Stimulated activated CD8-positive, alpha-beta memory T cell treated with anti-CD3 and anti-CD28 coated beads, Interleukin-2, amount 100 ng/mL, for 1 hour (primary cell): ENCODE measurements at places on chromosomes 3 and 15.

- no peak for DNase-seq
Observed at GRCh38 chr3:51934139-51934850, 7.4 kb downstream of the RRP9 start.

DNA sequence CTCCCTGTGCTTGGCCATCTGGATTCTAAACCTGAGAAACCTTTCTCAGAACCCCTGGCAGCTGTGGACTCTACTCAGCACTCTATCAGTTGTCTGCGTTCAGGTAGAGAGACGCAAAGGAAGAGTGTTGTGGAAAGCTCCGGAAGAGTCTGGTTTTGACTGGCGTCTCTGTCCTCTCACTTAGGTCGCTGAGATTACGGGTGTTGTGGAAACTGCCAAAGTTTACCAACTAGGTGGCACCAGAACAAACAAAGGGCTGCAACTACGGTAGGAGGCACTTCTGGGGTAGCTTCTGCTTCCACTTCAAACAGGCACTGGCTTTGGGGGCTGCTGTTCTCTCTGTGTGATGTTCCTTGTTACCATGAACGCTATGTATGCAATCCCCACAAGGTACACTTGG, 19.2 kb upstream of the ITPKA start:
- DNase-seq: no peak

DNA sequence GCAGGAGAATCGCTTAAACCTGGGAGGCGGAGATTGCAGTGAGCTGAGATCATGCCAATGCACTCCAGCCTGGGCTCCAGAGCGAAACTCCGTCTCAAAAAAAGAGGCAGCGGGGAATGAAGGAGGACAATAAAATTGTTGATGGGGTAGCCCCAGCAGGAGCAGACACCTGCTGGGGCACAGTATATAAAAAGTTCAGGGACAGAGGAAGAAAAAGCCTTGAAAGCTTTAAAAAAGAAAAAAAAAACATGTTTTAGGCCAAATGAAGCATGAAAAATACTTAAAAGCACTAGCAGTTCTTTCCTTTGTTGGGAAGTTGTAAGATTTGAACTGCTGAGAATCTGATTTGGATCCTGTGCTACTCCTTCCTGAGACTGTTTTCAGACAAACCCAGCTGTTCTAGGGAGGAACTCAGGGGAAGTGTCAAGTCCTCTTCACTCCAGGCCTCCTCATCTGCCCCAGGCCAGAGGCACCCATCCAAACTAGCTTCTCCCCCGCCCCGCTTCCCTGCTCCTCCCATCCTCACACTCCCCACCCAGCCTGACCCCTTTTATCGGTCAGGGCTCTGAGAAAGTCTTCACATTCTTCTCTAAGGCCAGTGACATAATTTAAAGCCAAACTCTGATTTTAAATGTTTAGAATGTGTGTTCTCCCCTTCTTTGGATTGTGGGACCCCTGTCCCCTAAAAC, 4.9 kb downstream of the IL17RD start:
- DNase-seq: no peak

GRCh38 chr3:178699810-178700209, 163.6 kb downstream of the KCNMB2 start:
- no peak for DNase-seq

DNA sequence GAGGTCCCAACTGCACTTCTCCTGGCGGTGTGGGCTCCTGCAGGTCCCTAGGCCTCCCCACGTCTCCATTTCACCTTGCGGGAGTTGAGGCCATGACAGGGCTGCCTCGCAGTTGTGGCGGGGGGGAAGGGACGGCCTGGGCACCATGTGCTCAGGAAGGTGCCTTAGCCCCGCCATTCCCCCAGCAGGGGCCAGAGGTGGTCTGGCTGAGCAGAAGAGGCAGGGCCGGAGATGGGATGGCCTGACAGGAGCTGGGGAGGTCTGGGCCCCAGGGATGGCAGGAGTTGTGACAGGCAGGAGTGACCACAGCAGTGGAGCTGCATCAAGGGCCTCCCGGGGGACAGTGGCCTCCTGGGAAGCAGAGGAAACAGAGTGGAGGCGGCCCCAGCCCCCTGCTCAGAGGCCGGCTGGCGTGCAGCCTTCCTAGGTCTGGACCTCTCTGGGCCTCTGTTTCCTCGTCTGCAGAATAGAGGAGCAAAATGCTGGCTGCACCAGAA, 18.7 kb upstream of the KLF15 start:
- no peak for DNase-seq

- DNase-seq: no peak
Observed at GRCh38 chr3:117350371-117350770, 640.8 kb downstream of the TUSC7 start.

GRCh38 chr3:164814106-164814505, 264.2 kb downstream of the SI start:
- DNase-seq: no peak

GRCh38 chr3:177322881-177323280, 125.6 kb upstream of the TBL1XR1 start:
- no peak for DNase-seq

DNA sequence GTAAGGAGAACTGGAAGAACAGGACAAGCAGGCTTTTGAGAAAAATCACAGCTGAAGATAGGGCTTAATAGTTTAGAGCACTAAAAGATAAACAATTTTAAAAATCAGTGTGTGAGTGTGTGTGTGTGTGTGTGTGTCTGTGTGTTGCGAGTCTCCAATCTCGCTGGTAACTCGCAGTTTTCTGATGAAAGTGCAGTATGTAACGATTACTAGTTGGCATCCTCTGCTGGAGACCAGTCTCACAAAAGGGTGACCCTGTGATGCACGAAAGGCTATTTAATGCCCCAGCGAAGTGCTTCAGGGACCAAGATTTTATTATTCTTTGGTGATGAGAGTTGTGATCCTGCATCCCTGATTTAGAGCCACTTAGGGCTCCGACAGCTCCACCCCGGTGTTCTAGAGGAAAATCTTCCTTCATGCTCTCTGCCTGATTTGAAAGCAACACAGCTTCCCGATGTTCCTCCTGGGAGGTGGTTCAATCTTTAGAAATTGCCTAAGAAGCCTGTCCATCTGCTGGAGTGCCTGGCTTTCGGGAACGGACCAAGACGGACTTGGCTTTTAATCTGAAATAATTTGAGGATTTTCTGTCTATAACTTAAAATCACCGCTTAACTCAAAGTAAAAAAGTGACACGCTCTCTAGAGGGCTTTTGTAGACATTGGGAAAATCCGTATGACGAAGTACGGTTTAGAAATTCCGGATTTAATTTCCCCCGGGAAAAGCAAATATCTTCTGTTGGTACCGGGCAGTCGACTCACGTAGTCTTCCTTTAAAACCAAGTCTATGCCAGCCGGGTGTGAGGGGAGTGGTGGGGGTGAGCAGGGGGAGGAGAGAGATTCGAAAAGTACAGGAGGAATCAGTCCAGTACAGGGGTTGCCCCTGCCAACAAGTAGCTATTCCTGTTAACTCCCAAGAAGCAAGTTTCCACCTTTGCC, 1.1 kb upstream of the ALCAM start:
- no peak for DNase-seq

DNA sequence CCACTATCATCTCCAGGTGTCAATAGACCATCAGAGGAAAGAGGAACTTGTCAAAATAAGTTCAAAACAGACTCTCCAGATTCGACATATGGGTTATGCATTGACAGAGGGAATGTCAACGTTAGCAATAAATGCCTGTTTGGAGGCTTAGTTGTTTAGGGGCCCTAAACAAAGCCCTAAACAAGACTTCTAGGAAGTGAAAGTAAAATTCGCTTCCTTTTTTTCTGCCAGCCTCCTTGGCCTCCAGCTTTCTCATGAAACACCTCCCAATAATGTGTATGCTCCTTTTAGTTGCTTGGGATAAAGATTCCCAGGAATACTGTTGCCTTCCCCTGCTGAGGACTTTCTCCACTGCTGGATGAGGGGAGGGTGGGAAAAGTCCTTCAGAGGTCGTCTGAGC, 70.9 kb upstream of the ARNT2 start:
- DNase-seq: no peak

DNA sequence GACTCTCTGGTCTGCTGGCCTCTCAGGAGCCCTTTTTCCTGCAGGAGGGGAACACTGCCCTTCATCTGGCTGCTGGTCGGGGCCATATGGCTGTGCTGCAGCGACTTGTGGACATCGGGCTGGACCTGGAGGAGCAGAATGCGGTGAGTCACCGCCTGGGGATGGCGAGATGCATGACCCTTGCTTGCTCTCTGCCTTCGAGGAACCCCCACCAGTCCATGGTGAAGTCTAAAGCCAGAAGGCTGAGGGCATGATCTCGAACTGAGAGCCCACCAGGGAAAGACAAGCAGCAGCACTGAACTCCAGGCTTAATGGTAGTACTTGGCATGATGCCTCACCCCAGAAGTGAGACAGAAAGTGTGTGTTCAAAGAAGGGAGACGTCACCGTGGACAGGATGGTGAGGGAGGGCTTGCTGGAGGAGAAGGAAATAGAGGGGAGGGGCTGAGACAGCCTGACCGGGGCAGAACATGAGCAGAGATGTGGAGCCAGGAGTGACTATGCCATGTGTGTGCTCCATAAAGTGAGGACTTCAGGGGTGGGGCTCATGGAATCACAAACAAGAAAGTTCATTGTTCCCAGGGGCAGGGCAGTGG, 19.2 kb downstream of the ANKDD1A start:
- no peak for DNase-seq

DNA sequence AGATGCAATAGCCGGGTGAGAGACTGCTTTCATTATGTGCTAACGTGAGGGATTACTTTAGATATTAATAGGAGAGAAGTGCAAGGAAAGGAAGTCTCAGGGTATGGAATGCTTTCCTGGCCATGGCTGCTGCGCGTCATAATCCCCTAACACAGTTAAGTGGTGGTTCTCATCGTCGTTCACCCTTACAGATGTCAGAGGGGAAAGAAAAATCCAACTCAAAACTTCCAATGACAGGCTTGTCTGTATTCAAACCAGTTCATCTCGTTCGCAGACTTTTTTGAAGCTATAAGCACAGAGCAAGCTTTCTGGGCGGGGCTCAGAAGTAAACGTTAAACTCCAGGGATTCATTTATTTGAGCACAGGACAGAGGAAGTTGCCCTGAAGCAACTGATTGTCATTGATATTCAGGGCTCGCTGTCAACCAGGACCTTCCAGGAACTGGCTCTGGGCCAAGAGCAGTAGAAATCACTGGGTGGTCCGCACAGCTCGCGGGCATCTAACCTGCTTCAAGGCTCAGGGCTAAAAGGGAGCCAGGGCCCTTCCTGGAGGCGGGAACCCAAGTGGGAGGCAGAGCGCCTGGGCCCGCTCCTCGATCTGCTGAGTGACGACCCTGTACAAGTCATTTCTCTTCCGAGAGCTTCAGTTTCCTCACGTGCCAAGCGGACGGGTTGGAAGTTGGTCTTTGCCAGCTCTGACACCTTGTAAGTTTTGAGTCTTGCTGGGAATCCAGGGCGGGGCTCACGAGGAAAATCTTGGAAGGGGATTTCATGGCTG, 1.1 kb upstream of the LPP start:
- DNase-seq: no peak

- no peak for DNase-seq
Observed at GRCh38 chr3:52721002-52721729, 15.3 kb downstream of the SPCS1 start.

DNA sequence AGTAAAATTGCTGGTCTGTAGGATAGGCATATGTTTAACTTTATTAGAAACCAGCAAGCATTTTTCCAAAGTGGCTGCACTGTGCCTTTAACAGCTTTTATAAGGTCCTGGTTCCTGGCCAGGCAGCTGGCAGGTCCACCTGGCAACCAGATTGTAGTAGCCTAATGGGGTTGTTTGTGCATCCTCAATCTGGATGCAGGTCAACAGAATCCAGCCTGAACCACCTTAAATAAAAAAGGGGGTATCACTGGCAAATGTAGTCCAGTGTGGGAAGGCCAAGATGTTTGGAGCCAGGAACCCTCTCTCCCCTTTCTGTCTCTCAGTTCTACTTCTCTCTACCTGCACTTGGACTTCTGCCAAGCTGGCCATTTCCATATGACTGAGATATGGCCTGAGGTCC, 200.3 kb downstream of the ZNF621 start:
- no peak for DNase-seq

DNA sequence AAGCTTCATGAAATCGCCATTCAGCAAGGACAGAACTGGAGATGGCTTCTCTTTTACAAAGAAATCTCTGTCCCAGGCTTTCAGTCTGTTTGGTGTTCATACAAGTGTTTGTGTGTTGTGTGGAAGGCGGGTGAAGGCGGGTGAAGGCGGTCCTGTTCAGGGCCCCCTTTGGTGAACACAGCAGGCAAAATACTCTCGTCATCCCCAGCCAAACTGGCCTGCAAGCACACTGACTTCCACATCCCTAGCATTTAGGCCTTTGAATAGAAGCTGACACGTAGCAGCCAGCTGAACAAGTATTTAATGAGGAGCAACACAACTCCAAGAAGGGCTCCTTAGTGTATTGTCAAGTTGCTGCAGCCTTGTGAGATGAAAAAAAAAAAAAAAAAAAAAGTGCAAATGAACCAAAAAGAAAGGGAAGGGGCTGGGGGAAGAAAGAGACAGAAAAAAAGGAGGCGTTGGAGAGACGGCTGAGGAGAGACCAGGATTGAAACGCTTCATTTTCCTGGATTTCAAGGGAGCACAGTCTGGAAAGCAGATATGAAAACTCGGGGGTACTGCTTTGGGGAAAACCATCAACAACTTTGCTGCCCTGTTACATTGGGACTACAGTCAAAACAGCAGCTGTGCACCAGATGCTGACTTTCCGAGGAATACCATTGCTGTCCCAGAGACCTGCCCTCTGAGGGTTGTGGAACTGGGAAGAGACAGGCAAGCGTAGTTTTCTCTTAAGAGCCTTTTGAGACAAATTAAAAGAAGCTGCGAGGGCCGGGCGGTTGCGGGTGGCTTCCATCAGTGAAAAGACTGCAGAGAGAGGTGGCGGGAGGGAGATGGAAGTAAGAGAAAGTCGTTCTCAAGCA, 74.6 kb downstream of the TGFBR2 start:
- no peak for DNase-seq

- DNase-seq: no peak
Observed at GRCh38 chr15:40469776-40470390, 901 bp upstream of the CHST14 start.

- DNase-seq: no peak
Observed at GRCh38 chr3:111923806-111924205, 55.0 kb upstream of the ABHD10 start.

DNA sequence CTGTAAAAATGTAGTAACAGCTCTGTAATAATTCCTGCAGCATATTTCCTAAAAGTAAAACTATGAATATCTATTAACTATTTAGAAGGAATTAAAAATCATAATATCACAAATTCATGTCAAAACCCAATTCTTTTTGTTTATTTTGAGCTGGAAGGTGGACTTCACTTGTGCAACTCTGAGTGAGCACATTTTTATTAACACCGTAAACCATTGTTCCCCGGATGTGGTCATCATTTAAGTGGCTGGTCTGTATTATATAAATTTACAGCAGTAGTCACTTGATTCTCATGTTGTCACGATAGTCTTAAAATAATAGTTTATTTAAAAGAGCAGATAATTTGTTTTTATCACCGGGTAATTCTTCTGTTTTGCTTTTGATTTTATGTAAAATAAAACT, 43.0 kb upstream of the UTS2B start:
- no peak for DNase-seq

DNA sequence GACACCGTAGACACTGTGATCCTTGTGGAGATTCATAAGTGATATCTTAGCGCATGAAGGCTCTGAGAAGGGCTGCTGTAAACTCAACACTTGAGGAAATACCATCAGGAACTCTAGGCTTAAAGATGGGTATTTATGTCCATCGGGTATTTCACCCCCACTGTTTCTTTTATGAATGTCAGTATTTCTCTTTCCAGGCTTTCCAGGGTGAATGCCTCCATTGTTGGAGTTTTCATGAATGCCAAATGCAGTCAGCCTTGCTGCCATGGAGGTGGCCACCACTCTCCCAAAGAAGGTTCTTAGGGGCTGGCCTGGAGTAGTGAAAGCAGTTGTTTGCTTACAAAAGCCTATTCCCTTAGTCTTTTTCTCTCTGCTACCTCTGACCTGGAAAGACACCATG, 259.2 kb downstream of the SLCO3A1 start:
- DNase-seq: no peak
